ENCODE measurements at places on chromosomes 3 and 15.

GRCh38 chr3:144109944-144110343 lies 138.3 kb downstream of the DIPK2A start:
- no peak for DNase-seq

DNA sequence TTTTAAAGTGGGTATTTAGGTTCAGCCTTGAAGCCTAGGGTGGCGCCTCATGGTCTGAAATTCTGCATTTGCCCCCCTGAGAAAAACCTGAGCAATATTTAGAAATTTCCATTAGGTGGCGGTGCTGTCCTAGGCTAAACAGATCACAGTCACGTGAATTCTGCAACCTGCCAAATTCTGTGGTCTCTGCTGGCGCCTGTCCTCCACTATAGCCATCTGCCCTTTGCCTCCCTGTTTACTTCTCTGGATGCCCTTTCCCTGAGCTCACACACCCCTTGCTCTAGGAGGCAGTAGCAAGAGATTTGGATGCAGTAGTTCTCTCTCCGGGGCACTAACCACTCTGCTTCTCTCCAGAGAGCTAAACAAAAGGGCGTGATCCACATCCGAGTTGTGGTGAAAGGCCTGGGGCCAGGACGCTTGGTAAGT lies 9.1 kb downstream of the MRPS11 start:
- DNase-seq: peak; percentile 23

DNA sequence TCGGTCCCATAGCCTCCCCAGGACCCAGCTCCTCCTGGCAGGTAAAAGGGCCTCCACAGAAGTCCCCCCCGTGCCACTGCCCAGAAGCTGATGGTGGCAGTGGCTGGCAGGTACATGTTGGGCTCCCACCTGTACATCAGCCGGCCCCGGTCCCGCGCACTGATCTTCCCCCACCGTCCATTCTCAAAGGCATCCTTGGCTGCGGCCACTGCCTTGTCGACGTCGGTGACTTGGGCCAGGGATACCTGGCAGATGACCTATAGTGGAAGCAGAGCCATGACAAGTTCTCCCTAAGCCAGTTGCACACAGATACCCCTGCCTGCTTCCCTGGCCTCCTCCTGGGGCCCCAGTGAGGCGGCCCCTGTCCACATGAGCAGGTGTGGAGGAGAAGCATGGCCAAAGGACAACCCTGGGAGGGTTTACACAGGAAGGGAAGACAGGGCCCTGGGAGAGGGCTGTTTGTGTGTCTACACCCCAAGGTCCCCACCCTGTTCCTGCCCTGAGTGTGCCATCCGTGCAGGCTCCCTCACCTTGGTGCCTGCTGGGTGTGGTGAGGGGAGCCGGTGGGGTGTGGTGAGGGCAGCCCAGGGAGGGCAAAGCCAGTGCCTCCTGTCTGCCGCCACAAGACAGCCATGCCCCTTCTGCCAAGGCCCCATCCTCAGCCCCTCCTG lies 44.8 kb downstream of the ALDH1L1 start:
- DNase-seq: no peak

- DNase-seq: no peak
Observed at GRCh38 chr15:62334536-62334935, 169.5 kb upstream of the C2CD4B start.

DNA sequence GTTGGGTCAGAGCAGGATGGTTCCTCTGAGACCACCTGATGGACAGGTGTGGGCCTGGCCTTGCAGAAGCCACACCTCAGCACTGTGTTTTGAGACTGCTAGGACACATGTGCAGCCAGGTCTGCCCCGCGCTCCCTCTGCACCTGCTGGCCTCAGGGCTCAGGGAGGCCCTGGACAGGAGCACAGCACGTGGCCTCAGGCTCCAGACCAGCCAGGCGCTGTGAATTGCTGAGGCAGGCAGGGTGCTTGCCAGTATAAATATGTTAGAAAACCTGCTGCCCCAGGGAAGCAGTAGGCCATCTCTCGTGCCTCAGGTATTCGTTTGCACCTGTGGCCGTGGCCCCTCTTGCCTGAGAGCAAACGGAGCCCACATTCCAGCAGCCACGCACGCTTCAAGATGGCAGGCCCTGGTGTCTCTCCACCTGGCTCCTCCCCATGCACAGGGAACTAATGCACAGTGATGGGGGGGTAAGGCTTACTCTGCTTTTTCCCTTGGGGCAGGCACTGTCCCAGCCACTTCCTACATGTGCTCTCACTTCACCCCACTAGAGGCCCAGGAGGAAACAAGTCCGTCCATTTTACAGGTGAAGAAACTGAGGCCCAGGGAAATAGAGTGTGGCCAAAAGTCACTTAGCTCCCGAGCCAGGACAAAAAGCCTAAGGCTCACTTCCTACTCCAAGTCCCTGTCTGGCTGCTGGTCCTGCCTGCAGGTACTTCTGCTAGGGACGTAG lies 20.4 kb downstream of the SEC61A1 start:
- DNase-seq: no peak

- no peak for DNase-seq
Observed at GRCh38 chr3:96813820-96814650, at the start of gene EPHA6. EPHA6 (plus strand) TSS chr3:96814594.

GRCh38 chr3:14431452-14431916 lies 29.1 kb downstream of the SLC6A6 start:
- DNase-seq: peak; percentile 91

- DNase-seq: no peak
Observed at GRCh38 chr15:67331676-67332075, 77.1 kb downstream of the IQCH start.

GRCh38 chr3:184323696-184324095 lies 9.3 kb downstream of the EIF4G1 start:
- DNase-seq: no peak
